SHP77 (cell line): ENCODE measurements at places on chromosomes 12 and 14.

- peak; percentile 75 for DNase-seq
Measured at GRCh38 chr12:117874842-117875434, 93.9 kb downstream of the KSR2 start.

- DNase-seq = no peak
Measured at GRCh38 chr14:71486279-71486678, 445.9 kb upstream of the RGS6 start.

DNA sequence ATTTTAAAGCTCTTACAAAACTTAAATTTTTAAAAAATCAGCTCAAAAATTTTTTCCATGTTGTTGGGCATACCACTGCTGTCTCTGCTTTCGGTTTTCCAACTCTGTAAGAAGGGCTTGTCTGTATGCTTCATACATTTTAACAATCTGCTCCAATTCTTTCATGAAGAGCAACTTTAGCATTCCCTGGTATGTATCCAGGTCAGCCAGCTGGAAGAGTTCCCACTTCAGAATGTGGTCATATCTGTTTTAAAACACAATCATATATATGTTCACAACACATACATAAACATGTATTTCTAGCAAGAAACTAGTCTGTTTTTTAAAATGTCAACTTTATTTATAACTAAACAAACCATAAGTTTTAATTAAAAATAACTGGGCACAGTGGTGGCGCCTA, 33.0 kb downstream of the SAV1 start:
- no peak for DNase-seq

DNA sequence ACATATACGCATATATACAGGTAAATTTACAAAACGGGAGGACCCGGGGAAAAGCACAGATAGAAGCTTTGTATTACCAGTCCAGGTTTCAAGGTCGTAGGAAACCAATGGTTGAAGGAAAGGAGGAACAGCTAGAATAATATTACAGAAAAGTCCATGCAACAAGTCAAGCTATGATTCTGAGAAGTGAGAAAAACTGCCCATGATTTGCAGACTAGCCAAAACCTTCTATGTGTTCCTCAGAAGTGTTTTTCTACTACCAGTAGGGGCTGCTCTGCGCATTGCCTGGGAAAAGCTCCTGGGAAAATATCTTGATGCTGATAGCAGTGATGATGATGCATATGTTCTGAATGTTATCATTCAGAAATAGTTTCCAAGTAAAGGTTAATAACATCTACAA, 2.2 kb downstream of the PDZRN4 start:
- DNase-seq = no peak

- no peak for DNase-seq
Measured at GRCh38 chr12:31950492-31950891, 8.7 kb upstream of the RESF1 start.

DNA sequence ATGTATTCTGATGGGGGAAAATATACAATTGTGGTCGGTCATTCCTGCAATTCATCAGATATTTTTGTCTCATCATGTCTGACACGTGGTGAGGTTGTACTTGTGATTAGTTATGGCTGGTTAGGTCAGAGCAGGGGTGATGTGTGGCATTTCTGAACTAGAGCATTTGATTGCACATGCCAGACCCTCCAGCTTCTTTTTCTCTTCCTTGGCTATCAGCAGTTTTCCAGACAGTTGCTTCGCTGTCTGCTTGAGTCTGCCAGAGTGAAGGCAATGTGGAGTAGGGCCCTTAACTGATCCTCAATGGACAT, 25.9 kb downstream of the TMEM117 start:
- DNase-seq = no peak

DNA sequence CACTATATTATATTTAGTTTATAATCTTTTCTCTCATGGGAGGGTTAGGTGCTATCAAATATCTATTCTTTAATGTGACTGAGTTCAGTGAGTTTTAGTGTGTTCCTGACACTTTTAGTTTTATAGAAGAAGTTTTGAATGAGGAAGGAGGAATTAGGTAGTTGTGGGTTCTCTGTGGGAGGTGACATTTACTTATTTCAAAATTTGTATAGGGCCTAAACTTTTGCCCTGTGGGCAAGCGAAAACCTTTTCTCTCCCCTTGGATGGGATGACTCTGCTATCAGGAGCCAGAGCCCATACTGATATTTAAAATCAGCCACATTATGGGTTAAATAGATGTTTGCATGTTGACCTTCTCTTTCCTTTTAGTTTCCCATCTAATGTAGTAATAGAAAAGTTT, 43.6 kb downstream of the SPATS2 start:
- DNase-seq = no peak

GRCh38 chr12:113432986-113433385, 10.8 kb downstream of the SDSL start:
- DNase-seq = no peak

DNA sequence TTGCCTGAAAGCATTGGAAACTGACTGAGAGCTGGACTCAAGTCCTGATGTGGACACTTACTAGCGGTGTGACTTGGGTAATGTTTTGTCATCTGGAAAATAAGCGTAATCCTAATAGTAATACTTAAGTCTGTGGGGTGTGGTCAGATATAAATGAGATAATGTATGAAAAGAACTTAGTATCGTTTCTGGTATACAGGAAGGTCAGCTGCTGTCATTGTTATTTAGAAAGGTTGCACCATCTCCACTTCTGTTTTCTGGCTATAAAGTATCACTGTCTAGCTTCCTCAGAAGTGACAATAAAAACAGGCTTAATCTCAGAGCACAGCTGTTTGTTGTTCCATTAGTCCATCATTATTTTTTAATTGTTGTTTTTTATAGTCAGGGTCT, 34.1 kb upstream of the TUBA1C start:
- DNase-seq = no peak

DNA sequence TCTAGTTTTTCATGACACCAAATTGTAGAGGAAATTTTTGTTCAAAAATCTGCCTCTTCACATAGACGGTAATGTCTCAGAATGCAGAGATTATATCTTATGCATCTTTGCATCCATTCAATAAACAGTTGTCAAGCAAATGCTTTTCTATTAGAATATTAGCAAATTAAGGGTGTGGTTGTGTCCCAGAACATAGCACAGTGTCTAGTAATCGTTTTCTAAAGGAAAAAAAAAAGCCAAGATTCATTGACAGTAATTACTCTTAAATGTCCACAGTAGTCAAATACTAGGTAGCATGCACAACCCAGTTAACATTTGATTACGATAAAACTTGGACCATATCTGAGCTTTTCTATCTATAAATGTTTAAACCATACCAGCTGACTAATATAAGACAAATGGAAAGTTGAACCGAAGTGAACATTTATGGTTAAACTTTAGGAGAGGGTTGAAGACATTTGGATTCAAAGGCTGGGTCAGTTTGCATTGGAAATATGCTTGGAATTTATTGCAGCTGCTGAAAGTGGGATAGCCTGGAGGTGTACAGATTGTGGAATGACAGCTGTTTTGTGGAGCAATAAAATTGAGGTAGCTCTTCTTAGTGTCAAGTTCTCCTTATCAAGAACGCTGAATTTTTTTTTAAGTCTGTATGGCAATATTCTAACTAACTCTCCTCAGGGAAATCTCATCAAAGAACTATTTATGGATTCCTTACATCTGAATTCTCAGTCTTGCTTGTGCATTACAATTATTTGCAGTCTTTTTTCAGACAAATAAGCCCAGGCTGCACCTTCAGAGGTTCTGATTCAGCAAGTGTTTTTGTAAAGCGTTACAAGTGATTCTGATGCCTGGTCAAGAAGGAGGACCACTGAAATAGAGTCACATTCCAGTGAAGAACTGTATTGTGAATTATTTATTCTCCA, 66.7 kb upstream of the ATP2B1 start:
- no peak for DNase-seq

GRCh38 chr14:86625637-86626036, 1095.7 kb downstream of the FLRT2 start:
- no peak for DNase-seq

DNA sequence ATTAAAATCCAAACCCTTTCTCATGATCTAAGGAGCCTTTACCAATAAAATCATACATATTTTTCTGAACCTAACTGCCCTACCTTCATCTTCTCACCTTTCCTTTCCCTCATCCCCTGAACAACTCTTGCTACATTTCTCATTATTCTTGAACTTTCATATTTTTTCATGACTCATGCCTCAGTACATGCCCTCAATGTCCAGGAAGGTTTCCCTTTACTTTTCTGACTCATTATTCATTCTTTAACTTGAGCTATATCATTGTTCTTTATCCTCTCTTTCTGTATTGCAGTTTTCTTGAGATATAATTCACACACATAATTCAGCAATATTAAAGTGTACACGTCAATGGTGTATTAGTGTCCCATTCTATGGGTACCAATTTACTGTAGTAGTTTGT, 231.0 kb downstream of the ALG10B start:
- DNase-seq = no peak

DNA sequence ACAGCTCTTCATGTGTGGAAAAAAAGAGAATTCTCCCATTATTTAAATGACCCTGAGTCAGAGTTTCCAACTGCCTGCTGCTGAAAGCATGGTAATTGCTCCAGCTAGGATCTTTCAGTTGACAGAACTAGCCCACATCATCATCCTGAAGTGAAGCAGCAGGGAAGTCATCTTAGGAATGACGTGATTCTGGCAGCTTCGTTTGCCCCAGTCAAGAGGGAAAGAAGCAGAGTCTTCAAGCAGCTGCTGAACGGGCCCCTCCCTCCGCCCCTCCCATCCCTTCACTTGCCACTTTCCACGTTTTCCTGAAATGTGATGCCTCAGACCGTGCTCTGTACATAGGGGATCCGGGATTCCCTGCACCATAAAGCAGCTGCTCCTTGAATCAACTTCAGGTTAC, 455.0 kb upstream of the TMEM132C start:
- peak; percentile 14 for DNase-seq

DNA sequence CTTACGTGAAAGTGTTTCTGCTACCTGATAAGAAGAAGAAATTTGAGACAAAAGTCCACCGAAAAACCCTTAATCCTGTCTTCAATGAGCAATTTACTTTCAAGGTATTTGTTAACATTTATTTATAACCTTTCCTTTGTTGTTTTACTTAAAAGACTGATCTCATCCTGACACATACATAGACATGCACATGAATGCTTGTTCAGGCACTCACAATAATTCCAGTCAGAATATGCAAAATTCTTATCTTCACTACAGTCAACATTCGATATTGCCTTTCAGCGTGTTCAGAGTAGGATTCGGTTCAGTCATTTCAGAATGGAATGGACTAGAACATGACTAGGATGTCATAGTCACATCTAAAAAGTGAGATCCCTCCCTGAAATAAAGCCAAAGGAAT, 394.6 kb downstream of the PAWR start:
- no peak for DNase-seq

DNA sequence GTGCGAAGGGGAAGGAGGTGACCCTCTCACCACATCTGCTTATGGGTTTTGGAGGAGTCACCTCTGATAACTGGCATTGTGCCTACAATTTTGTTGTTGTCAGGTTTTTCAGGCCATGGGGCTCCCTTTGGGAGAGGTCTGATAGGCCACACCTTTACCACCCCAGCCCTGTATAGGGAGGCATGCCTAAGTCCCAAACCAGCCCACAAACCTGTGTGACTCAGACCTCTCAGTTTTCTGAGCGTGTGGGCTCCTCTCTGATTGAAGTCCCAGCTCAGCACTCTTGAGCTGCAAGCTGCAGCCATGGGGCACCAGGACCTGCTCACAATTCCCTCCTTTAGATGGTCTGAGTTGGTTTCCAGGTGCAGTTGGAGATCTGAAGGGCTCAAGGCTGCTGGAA, 1429.3 kb upstream of the TMEM132C start:
- DNase-seq = no peak

GRCh38 chr12:89539426-89540223, 13.8 kb upstream of the POC1B start:
- DNase-seq = no peak

DNA sequence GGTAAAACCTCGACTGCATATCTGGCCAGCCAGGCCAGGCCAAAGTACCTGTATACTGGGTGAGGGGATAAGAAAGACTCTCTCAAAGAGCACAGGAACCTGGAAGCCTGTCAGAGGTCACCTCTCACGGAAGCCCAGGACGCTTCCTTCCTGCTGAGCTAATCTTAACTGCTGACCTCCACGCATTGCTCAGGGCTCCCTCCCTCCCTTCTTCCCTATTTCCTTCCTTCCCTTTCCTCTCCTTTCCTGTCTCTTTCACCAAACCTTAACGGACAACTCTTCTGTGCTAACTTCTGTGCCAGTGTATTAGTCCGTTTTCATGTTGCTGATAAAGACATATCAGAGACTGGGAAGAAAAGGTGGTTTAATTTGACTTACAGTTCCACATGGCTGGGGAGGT, 14.8 kb upstream of the RNASE10 start:
- DNase-seq = no peak

GRCh38 chr12:97912943-97913342, 450.3 kb downstream of the RMST start:
- DNase-seq = no peak

DNA sequence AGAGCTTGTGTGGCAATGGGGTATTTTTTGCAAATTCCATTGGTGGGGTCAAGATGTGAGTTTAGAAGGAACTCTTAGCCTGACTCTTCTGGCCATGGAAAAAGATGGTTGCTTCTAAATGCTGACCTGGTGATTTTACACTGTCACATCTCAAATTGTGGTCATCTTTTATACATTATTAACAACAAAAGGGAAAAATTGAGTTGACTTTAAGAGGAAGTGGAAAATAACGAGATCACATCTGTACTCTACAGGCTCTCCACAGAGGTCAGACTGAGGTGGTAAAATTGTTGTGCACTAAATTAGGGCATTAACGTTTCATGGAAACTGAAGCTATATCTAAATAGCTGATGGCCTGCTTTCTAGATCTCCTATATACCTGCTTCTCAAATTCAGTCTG, 44.7 kb downstream of the PTPN11 start:
- no peak for DNase-seq

DNA sequence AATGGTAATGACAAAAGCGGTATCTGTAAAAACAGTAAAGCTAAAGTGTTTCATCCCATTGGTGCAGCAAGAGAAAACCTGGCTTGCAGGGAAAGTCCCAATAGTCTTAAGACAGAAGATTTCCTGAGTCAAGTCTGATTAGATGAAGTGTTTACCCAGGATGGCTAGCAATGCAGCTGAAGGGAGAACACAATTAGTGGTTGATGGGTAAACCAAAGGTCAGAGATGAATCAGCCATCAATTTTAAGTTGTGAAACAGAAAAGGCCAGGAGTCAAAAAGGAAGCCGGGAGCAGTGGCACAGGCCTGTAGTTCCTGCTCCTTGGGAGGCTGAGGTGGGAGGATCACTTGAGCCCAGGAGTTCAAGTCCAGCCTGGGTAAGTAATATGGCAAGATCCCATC, 52.6 kb downstream of the SEC23A start:
- DNase-seq = no peak

GRCh38 chr12:98559666-98560065, 33.8 kb upstream of the SLC25A3 start:
- no peak for DNase-seq

- DNase-seq = peak; percentile 24
Measured at GRCh38 chr14:73295198-73295796, 58.0 kb downstream of the PAPLN start.

DNA sequence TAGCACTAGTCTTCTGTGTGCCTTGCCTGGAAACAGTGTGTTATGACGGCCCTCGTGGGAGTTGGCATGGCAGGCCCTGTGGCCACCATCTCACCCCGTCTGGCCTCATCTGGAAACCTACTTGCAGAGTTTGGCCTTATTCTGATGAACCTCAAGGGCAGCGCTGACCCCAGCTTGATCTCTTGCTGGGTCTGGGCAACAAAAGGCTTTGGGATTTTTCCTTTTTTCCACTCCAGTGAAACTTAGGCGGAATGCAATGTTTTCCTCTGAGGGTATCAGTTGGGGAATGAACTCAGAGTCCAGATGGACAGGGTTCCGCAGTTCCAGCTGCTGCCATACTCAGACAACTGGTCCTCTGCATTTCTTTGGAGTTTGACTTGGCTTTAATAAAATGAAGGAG, 15.9 kb downstream of the CACNA1C start:
- DNase-seq = no peak
